ENCODE measurements at places on chromosomes 6 and 20. TPM values are rescaled to one million over a fixed set of nuclear protein-coding genes. Genes with fewer than 3 reads are reported as not detected.

CAGE1 gene
- not detected for total RNA-seq

GRCh38 chr6:134853111-134854055, 96.5 kb downstream of the ALDH8A1 start:
- no peak for DNase-seq

SSTR4 gene
- not detected for total RNA-seq

GRCh38 chr6:78487401-78487800, 379.9 kb upstream of the IRAK1BP1 start:
- DNase-seq = no peak

KIAA1755 gene
- 5.4 TPM for total RNA-seq

- DNase-seq = no peak
These were observed 259.5 kb upstream of the JARID2 start for GRCh38 chr6:14986370-14986769.

CRISP3 gene
- total RNA-seq = not detected

DNA sequence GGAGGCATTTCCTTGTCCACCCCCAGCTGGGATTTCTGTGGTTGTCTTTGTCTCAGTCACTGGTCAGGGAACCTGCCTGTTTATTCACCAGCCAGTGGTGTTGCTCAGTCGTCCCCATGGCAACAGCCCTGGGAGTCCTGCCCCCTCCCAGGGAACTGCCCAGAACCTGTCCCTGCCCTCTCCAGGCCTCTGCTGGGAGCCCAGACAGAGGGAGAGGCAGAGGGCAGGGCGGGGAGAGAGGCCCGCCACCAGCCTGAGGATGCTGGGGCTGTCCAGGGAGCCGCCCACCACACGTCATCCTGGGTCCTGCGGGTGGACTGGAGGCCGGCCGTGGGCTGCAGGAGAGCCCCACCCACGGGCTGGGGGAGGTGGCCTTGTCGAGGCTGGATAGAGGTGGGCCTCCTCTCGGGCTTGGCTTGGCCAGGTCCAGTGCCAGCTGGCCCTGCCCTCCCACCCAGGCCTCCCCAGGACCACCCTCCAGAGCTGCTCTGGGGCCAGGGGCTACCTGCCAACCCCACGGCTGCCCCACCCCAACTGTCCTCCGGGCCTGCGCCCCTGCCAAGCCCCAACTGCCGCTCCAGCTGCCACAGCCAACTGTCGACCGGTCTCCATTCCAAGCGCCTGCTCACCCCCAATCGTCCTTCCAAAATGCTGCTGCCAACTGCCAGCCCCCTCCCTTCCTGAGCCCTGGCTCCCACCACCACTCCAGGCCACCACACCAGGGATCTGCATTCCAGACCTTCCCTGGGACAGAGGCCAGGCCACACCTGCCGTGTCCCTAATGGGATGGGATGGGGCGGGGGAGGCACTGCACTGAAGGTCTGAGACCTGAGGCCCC, 4.2 kb upstream of the ZBTB46 start:
- DNase-seq = peak; percentile 93
